ENCODE measurements at places on chromosomes 12 and 14.

DNA sequence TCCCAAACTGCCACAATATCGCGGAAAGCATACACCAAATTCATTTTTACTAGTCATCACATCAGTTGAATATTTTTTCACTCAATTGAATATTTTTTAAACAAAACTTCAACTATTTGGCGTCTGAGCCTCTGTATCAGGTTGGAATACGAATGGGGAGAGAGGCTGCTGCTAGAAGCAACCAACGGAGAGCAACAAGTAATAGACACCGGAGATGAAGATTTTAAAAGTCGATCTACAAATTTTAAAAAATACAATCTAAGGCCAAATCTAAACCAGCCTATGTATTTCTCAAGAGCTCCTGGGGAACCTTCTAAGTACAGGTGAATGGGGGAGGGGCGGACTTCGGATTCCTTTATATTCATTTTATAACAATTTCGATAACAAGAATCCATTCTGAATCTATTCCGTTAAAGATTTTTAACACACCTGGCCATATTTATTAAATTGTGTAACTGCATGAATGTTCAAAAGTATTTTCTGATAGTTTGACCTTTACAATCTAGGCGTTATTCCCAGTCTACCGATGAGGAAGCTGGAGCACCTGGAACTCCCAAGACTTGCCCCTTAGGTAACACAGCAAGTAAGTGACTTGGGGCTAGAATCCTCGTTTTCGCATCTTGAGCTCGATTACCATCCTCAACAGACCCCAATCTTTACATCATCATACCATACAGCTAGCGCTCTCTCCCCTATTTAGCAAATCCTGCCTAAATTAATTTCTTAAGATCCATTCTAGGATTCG lies 1.2 kb downstream of the GNPNAT1 start:
- DNase-seq: no peak

GRCh38 chr12:51321882-51322281 lies 2.1 kb downstream of the BIN2 start:
- DNase-seq: no peak

- no peak for DNase-seq
Observed at GRCh38 chr12:19515179-19515578, 75.9 kb downstream of the AEBP2 start.

- no peak for DNase-seq
Observed at GRCh38 chr12:39467432-39467870, 24.5 kb upstream of the KIF21A start.

DNA sequence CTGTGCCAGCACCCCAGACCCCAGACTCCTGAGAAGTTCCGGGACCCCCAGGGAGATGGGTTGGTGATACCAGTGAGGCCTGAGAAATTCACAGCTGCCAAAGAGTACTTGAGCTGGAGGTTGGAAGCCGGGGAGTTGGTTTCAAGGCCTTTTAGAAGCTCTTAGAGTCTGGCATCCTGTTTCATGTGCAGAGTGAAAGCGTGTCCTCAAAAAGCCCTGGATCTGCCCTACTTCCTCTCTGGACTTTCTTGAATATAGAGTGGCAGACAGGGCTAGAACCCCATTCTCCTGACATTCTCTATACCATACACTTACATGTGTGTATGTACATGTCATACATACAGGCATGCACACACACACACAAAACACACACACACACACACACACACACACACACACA lies 31.3 kb upstream of the PPM1A start:
- DNase-seq: no peak

DNA sequence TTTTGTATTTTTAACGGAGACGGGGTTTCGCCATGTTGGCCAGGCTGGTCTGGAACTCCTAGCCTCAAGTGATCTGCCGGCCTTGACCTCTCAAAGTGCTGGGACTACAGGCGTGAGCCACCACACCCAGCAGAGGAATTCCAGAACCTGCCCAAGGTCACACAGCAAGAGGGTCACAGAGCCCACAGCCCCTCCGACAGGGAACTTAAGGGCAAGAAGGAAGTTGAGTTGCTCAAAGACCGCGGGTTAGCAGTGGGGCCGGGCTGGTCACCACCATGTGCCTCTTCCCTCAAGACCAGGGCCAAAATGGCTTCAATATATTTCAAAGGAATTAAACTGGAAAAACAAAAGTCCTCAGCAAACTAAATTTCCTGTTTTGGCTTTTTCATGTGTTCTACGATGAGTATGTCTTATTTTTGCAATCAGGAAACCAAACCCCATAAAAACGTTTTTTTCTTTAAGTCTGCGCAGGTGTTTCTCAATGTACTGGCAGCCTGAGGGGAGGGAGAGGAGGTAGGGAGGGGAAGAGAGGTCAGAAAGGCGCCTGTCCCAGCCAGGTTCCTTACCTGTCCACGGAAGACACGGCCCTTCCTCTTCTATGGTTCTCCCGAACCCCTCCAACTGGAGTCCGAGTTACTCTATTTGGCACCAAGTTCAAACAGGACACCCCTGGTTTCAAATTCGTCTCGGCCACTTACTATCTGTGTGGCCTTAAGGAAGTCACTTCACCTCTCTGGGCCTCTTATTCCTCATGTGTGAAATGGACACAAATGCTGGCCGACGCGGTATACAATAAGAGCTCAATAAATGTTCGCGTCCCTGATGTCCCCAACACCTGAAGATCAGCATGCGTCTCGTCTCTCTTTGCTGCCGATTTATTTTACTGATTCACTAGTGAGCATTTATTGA lies 778 bp downstream of the SLC8B1 start:
- no peak for DNase-seq

GRCh38 chr14:29759521-29760340 lies 167.9 kb downstream of the PRKD1 start:
- DNase-seq: no peak

- DNase-seq: peak; percentile 5
Observed at GRCh38 chr14:20247646-20248246, 8.7 kb downstream of the OR11H4 start.

- DNase-seq: no peak
Observed at GRCh38 chr14:77848031-77848430, 48.1 kb downstream of the ADCK1 start.

- DNase-seq: no peak
Observed at GRCh38 chr12:18576648-18577047, 161.2 kb downstream of the PLCZ1 start.

GRCh38 chr14:66649498-66649897 lies 141.6 kb downstream of the GPHN start:
- DNase-seq: no peak

DNA sequence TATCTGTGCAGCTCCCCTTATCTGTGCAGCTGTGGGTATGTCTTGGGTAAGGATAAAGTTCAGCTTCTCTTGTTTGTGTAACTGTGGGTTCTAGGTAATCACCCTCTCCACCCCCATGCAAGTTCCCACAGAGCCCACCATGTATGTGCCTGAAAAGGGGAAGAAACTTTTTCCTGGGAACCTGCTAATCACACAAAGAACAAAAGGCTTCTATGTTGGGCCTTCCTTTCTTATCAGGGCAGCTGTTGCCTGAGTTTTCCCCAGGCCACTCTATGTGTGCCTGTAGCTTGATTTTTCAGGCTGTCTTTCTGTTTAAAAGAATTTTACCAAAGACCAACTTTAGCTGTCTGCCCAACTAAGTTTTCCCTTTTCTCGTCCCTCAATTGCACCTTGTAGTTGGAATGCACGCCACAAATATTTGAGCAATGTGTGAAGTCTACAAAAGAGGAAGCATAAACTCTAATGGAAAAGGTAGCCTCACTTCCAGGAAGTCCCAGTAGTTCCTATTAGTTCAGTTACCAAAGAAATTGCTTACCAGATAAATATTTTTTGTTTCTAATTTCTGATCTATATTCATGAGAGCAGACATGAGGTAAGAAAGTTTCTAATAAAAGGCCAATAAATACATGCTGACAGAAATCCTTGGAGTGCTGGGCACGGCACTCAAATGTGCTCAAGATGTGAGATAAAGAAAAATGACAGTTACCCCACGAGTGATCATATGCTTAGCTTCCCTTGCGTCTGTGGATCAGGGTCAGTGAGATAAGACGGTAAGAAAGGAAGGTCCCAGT lies 2.7 kb upstream of the GALC start:
- DNase-seq: no peak

GRCh38 chr14:71116568-71117122 lies 209.4 kb downstream of the PCNX1 start:
- DNase-seq: no peak

DNA sequence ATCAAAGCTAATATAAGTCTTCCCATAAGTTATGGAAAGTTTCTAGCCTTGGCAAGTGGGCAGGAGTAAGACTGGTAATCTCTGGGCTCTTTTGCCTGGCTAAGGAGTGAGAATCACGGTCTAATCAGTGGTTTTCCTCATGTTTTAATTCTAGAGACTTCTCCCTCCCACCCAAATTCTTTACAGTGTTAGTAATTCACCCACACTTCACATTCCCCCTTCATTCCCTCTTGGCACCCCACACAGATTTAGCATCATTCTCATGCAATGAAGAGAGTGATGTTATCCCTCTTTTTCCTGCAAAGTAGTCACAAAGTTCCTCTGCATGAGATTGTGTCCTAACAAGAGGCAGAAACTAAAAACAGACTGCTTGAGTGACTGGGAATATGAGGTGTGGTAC lies 28.6 kb upstream of the CACNA2D4 start:
- DNase-seq: no peak

GRCh38 chr12:47822863-47823262 lies 3.2 kb upstream of the HDAC7 start:
- DNase-seq: no peak

DNA sequence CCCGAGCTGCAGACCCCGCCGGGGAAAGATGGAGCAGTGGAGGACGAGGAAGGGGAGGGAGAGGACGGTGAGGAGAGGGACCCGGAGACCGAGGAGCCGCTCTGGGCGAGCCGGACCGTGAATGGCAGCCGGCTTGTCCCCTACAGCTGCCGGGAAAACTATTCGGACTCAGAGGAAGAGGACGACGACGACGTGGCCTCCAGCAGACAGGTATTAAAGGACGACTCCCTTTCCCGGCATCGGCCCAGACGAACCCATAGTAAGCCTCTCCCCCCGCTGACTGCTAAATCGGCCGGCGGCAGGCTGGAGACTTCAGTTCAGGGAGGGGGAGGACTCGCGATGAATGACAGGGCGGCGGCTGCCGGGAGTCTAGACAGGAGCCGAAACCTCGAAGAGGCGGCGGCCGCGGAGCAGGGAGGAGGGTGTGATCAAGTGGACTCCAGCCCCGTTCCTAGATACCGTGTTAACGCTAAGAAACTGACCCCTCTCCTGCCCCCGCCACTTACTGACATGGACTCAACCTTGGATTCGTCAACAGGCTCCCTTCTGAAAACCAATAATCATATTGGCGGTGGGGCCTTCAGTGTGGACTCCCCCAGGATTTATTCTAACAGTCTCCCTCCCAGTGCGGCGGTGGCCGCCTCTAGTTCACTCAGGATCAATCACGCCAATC lies 962 bp downstream of the LEMD3 start:
- DNase-seq: peak; percentile 63

DNA sequence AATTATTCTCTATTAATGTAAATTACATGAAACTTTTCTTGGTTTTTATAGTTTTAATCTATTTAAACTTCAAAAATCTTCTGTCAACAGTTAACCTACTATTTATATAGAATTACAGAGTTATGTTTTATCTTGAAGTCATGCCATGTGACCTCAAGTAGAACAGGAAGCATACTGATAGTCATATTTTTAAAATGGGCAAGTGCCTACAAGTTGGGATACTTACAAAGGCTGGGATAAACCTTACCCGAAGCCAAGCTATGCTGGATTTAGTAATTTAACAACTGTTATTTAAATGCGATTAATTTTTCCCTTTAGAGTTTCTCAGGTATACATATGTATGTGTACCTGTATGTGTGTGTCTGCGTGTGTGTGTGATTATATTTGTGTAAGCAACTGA lies 266.9 kb downstream of the RASSF9 start:
- no peak for DNase-seq

- DNase-seq: no peak
Observed at GRCh38 chr12:12474931-12475795, 87.5 kb downstream of the DUSP16 start.

GRCh38 chr14:105384041-105384557 lies 14.2 kb upstream of the TEX22 start:
- DNase-seq: no peak

- peak; percentile 86 for DNase-seq
Observed at GRCh38 chr12:48999371-49000131, at the start of gene DDN. Gene DDN, minus strand, starts transcription at chr12:48999375. Its CDS starts 88 bp downstream, at chr12:48999287.

DNA sequence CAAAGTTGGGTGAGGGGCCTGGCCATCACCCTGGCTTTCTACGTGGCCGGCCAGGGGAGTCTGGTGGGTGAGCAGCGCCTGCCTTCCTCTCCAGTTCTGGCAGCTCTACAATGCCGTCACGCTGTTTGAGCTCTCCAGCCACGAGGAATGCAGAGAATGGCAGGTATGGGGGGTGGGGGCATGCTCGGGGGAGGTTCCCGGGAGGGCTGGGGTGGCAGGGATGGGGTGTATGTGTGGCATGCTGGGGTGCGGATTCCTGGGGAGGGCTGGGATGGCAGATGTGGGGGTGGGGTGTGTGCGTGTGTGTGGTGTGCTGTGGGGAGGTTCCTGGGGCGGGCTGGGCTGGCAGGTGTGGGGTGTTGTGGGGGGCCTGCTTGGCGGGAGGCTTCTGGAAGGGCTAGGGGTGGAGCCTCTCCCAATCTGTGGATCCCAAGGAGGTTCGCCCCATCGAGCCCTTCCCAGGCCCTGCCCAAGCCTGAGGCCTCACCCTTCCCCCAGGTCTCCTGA lies 18.5 kb downstream of the RHOF start:
- no peak for DNase-seq

- peak; percentile 48 for DNase-seq
Observed at GRCh38 chr12:70919597-70920035, 922 bp downstream of the PTPRR start.

DNA sequence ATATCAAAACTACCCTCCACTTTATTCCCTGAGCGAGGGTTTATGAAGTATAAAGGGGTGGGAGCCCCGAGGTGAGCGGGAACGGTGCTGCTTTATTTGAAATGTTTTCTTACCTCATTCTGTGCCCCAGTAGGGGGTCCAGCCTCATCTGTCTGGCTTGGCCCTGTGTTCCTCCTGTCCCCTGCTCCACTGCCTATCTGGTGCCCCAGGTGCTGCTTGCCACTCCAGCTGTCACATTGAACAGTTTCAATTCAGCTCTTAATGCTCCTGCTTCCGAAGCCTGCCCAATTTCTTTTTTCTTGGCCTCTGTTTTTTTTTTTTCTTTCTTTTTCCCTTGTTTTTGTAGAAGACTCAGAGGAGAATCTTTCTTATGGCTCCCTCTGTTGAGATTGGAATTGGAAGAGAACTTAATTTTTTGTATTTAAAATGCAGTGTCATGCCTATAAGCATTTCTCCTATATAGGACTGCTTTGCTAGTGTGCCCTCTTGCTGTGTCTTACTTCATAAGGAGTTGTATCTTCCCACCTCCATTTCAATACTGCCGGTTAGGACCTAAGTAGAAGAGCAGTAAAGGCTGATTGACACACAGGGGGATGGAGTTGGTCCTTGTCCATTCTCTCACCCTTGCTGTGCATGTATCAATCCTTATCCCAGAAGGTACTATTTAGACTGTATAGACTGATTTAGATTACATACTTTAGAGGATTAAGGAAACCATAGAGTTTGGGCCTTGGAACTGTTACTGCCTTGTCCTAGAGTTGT lies 2.3 kb downstream of the ATXN7L3B start:
- DNase-seq: no peak

- no peak for DNase-seq
Observed at GRCh38 chr12:57000393-57000792, 6.0 kb downstream of the ZBTB39 start.
